Esophagus muscularis mucosa (tissue), 4 donors: ENCODE measurements at places on chromosomes 5 and 9. TPM values are rescaled to one million over a fixed set of nuclear protein-coding genes. Genes with fewer than 3 reads are reported as not detected.

- DNase-seq = no peak
These were observed 247.5 kb downstream of the GABRB2 start for GRCh38 chr5:161299053-161299452.

GRCh38 chr9:33106372-33106771 lies 29.9 kb upstream of the SMU1 start:
- DNase-seq = no peak

GRCh38 chr9:110214090-110214489 lies 6.1 kb upstream of the C9orf152 start:
- DNase-seq = no peak

- no peak for DNase-seq
These were observed 231.0 kb downstream of the NNT start for GRCh38 chr5:43833961-43834360.

GRCh38 chr5:180673371-180674089 lies 24.1 kb upstream of the FLT4 start:
- no peak for DNase-seq

- no peak for DNase-seq
These were observed 9.1 kb downstream of the SPATA31E1 start for GRCh38 chr9:87891754-87892153.

ST8SIA4 gene
- 1.6 TPM for total RNA-seq

SYNPO gene
- total RNA-seq = 36.5 TPM

TXNDC8 gene
- not detected for total RNA-seq
